NCI-H1105 treated with DMSO at 0.1 percent for 48 hours (cell line): ENCODE measurements at places on chromosomes 2 and 18.

DNA sequence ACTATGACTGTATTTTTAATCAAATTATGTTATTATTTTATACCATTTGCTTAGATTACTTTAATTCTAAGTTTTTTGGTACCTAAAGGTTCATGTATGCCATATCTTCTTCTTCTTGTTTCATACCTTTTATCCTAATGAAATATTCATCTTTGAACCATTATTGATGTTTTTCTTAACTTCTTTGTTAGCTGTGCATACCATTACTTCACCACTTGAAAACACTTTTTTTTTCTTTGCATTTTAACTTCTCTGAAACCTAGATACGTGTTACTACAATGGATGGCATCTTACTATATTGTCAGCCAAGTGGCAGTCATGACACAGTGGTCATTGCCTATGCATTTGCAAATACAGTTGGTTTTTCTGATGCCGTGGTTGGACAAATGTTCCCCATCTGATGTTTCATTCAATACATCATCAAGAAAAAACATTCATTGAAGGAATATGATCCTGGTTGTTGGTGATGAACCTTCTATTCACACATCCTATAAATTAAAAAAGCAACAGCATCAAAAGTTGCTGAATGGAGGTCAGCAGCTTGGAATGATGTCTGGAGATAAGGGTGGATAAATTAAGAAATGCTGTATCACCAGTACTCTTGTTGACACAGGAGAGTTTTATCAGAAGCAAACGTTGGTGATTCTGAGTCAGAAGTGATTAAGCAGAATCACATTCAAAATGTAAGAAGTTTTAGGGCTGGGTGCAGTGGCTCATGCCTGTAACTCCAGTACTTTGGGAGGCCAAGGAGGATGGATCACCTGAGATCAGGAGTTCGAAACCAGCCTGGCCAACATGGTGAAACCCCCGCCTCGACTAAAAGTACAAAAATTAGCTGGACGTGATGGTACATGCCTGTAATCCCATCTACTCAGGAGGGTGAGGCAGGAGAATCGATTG, 7.4 kb downstream of the IL36A start:
- no peak for DNase-seq

DNA sequence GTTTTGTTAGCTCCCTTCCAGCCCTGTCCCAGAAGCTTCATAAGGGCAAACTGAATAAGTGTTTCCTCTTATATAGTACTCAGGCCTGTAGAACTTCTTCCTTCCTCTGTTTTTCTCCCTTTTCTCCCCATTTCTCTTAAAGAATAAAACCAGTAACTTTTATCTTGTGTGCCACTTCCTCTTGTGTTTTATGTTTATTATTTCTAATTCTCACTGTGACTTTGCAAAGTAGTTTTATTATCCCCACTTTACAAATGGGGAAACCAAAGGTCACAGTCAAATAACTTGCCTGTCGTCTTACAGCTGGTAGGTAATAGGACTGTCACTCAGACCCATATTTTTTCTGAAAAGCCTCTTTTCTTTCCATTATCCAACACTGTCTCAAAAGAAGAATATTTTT, 42.4 kb downstream of the RBBP8 start:
- no peak for DNase-seq

GRCh38 chr18:66616523-66616983, 12.7 kb upstream of the CDH19 start:
- DNase-seq = peak; percentile 13

GRCh38 chr2:130346741-130347066, 4.0 kb downstream of the IMP4 start:
- no peak for DNase-seq

DNA sequence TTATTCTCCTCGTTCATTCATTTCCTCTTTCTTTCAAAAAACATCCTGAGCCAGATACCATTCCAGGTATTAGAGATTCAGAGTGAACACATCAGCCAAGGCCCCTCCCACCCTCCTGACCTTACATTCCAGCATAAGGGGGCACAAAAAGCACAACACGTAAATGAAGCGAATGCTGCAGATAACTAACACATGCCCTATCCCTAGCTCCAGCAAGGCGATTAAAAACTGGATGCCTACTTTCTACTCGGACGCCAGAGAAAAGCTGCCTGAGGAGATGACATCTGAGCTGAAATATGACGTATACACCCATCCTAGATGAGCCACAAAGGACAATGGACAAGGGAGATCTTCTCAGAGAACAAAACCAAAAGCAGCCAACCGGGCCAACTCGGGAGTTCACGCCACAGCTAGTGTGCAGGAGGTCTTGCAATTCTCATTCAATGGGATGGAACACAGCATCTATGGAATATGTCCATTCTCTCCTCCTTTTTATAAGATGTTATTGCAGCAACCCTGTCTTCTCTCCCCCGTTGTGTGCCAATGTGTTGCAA, 33.5 kb downstream of the FEZ2 start:
- no peak for DNase-seq

DNA sequence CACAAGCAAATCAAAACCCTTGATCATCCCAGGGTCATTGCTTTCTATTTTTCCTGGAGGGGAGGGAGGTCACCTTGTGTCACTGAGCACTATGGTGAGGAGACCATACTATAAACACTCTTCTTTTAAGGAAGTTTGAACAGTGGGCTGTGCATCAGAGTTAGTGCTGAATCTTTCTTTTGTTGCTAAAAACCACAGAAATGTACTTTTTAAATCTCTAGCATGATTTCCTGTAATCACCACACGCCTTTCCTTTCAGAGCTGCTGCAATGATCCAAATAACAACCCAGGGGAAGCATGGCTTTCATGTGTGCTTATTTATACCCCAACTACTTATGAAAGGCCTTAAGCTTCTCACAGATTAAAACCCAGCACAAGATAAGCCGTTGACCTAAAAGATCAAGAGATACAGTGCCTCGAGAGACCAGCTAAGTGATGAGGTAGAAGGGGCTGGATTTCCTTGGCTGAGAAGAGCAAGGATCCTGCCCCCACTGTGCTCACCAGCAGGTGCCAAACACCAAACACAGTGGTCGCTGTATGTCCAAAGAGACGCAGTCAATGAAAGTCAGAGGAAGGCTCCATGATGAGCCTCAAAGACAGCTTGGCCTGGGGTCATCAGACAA, 34.7 kb downstream of the TRABD2A start:
- DNase-seq = no peak

DNA sequence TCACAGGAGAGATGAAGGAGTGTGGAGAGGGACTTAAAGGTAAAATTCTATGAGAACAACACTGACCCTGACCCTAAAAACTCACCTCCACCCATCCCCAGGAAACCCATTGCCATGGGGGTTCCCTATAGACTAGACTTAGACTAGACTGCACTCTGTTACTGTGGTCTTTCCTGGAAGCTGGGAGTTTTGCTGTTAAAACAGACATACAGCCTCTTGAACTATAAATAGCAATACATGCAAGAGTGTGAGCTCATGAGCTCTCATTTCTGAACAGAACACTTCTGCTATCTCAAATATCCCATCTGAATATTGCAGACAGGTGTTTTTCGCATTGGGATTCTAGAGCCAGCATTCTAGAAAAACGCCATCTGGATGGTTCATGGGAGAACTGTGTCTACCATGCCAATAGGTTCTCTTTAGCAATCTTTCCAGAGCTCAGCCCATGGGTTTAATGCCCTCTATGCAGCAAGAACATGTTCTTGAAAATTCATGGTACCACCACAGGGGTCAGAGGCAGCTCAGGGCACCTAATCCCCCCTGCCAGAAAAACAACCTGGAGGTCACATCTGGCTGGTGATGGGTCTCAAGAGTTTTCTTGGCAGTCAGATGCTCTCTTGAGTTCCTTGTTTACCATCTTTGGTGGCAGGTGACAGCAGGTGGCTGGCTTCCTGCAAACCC, 51.9 kb downstream of the SLC14A2 start:
- DNase-seq = no peak

DNA sequence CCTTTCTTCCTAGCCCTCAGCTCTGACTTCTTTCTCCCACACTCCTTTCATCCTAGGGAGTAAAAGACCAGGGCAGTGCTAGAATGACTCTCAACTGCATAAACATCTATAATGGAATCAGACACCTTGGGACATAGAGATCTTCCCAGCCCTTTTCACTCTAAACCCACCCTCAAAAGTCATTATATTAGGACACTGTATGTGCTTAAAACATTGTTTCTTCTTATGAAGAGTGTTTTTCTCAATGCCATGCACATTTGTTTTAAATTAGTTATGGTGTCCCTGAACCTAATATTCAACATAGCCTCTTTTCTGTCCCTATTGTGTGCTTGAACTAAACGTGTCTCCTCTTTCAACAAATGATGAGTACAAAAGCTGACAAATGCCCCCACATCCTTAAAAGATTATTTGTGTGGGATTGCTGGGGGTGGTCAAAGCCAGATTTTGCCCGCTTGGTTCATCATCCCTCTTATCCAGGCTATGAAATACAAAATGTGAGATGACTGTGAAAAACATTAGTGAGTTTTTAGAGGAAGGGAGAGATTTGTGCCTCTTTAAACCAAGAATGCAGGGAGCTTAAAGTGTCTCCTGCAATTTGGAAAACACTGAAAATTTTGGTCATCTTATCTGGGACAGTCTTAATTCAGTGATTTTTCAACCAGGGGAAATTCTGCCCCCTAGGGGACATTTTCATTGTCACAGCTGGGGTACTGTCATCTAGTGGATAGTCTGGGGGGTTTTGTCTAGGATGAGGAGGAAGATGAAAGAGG, 29.0 kb downstream of the SERPINB5 start:
- no peak for DNase-seq
